CD4-positive, CD25-positive, alpha-beta regulatory T cell (primary cell): ENCODE measurements at places on chromosomes 11 and 22. TPM values are rescaled to one million over a fixed set of nuclear protein-coding genes. Genes with fewer than 3 reads are reported as not detected.
A peak's percentile ranks its signal among the peaks of the same experiment; 100 is the strongest.

The OR2AT4 gene
- not detected for total RNA-seq

The SSH3 gene
- 24.4 TPM for total RNA-seq

The HBG1 gene
- not detected for total RNA-seq

GRCh38 chr11:77069969-77070582 lies 3.3 kb downstream of the CAPN5 start:
- no peak for DNase-seq
- H3K4me1 ChIP-seq, result peaks cover 17% of the 10 kb centered on the region
- H3K27ac ChIP-seq, result no peak overlapping the region
- H3K36me3 ChIP-seq, result no peaks in the 10 kb centered on the region
- H3K4me3 ChIP-seq, result no peak overlapping the region

DNA sequence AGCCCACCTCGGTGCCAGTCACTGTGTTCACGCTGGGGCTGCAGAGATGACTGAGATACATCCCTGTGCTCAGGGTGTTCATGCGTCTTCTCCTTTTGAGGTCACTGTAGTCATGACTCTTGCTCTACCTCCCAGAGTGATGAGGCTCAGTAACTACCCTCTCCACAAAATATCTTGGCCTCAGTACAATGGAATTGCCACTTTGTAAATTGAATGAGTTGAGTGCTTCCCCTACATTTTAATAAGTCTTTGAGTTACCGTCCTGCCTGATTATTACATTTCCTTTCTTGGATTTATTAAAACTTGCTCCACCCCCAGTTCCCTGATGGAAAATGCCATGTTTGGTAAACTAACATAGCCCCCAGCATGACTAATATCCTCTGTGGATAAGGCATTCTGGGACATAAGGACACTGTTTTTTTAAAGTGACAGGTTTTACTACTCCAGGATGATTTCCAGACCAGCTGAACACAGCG lies 15.9 kb downstream of the PRSS23 start:
- peaks cover 12% of the 10 kb centered on the region for H3K27me3 ChIP-seq
- no peak overlapping the region for H3K27ac ChIP-seq
- H3K36me3 ChIP-seq, result no peaks in the 10 kb centered on the region

DNA sequence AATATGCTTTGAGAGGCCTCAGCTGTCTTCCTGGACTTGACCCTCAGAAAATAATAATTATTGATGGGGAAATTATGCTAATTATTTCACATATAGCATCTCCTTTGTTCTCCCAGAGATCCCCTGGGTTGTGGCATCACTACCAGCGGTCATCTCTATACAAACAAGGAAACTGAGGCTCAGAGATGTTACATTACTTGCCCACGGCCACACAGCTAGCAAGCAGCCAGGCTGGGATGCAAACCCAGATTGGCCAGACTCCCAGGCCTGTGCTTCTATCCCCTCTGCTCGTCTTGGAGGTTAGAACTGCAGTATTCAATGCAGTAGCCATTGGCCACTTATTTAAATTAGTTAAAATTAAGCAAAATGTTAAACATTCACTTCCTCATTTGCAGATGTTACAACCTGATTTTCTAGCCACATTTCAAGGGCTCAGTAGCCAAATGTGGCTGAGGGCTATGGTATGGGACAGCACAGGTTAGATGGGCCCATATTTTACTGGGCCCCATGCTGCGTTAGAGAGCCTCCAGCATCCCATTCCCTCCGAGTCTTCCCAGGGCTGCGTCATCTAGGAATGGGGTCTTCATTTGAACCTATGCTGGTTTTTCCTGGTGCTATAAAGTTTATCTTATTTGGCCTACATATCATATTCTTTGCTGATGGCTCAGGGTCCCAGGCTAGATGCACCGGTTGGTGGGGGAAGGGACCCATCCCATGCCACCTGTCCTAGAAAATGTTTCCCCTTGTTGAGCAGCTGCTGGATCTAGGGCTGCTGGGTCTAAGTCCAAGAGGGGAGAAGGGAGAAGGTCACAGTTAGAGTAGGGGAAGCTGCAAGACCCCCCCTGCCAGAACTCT lies 2.2 kb downstream of the SLC35C1 start:
- H3K4me3 ChIP-seq, result peak overlapping the region; percentile 78
- H3K36me3 ChIP-seq, result peaks cover 20% of the 10 kb centered on the region
- no peak overlapping the region for H3K27ac ChIP-seq
- no peak for DNase-seq
- peaks cover 46% of the 10 kb centered on the region for H3K4me1 ChIP-seq

DNA sequence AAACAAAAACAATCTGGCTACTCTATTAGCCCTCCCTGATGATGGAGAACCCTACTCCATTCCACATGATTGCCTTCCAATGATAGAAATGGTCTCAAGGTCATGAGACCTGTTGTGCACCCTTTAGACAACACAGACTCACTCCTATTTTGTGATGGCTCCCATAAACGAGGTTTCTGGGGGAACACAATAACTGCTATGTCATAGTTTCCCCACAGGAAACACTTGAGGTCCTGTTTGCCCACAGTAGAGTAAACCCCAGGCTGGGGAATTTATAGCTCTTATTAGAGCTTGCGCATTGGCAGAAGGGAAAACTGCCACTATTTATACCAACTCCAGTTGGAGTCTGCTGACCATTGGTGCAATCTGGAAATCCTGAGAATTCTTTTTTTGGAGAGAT lies 28.7 kb downstream of the MIF start:
- no peak for DNase-seq
- H3K27me3 ChIP-seq, result no peaks in the 10 kb centered on the region
- no peak overlapping the region for H3K4me3 ChIP-seq
- no peak overlapping the region for H3K27ac ChIP-seq

DNA sequence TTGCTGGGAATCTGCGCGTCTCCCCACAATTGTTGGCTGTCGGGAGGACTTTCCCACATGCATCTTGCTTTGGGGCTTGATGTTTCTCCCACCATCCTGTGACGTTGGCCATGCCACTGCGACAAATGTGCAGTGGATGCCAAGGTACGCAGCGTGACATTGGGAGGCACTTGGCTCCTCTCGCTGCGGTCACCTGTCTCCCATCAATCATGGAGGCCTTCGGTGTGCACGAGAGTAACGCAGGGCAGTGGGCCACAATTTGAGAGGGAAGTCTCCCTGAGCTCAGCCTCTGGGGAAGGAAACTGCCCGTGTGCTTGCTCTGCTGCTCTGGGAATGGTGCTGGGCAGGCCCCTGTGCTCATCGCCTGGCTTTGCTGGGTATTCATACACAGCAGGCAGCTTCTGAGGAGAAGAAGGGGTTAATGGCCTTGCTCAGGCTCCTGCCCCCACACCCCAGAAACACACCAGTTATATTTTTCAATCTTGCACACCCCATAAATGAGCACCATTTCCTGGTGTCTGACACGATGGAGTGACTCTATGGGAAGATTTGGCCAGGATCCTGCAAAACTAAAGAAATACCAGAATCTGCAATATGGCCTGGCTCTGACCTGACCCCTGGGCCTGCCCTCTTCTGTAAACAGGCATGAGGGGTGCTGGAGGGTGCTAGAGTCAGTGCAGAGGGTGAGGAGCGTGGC lies 153.5 kb downstream of the ADAMTS15 start:
- H3K4me1 ChIP-seq, result no peaks in the 10 kb centered on the region
- H3K27ac ChIP-seq, result no peak overlapping the region
- no peak overlapping the region for H3K4me3 ChIP-seq
- DNase-seq, result no peak

DNA sequence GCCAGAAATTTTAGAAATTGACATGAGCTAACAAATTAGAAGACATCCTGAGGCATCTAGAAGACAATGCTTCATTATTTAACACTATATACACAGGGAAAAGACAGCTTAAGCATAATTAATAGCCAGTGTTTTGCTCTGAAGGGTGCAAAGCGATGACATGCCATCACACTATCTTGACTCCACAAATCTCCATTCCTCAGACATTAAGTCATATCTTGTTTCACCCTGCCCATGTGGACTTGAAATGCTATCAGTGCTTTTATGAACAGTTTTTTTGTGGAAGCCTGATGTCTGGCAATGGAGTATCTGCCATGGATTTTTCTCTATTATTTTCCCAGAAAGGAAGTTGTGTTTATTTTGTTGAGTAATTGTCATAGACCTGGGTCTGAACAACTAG lies 2.3 kb downstream of the CARD18 start:
- H3K27ac ChIP-seq, result no peak overlapping the region
- H3K4me1 ChIP-seq, result no peaks in the 10 kb centered on the region
- no peak for DNase-seq
- no peaks in the 10 kb centered on the region for H3K36me3 ChIP-seq

- H3K27me3 ChIP-seq, result no peaks in the 10 kb centered on the region
- H3K27ac ChIP-seq, result no peak overlapping the region
- no peaks in the 10 kb centered on the region for H3K4me1 ChIP-seq
- no peak overlapping the region for H3K4me3 ChIP-seq
- H3K36me3 ChIP-seq, result no peaks in the 10 kb centered on the region
- no peak for DNase-seq
Measured at GRCh38 chr11:35971841-35972422, 28.1 kb downstream of the LDLRAD3 start.

DNA sequence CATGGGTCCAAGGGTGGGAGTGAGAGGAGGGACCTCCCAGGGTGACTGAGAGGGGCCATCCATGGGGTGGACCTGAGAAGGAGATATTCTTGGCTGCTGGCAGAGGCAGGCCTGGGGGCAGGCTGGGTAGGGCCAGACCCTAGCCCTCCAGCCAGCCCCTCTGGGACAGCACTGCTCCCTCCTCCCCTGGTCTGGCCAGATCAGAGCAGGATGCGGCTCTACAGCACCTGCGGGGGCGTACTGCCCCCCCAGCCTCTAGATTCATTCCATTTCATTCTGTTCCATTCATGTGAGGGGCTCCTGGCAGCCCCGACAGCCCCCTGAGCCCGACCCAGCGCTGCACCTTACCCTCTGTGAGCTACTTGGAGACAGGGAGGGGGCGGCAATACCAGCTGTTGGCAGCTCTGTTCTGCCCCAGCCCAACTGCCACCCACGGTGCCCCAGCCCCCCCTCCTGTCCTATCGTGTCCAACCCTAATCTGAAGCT lies 34.3 kb upstream of the MYRF start:
- H3K4me3 ChIP-seq, result no peak overlapping the region
- no peaks in the 10 kb centered on the region for H3K4me1 ChIP-seq
- H3K27ac ChIP-seq, result no peak overlapping the region
- no peaks in the 10 kb centered on the region for H3K27me3 ChIP-seq

- no peaks in the 10 kb centered on the region for H3K4me1 ChIP-seq
- H3K27me3 ChIP-seq, result no peaks in the 10 kb centered on the region
- DNase-seq, result no peak
- H3K27ac ChIP-seq, result no peak overlapping the region
- no peaks in the 10 kb centered on the region for H3K36me3 ChIP-seq
- no peak overlapping the region for H3K4me3 ChIP-seq
Measured at GRCh38 chr11:113082341-113082955, 121.2 kb downstream of the NCAM1 start.

- H3K4me3 ChIP-seq, result peak overlapping the region; percentile 93
- H3K27me3 ChIP-seq, result no peaks in the 10 kb centered on the region
- H3K27ac ChIP-seq, result peak overlapping the region; percentile 84
Measured at GRCh38 chr11:9573775-9574621, 528 bp downstream of the WEE1 start.
